ENCODE measurements at places on chromosomes 13 and 19.

GRCh38 chr19:18520848-18521691, 800 bp downstream of the ELL start:
- no peak for DNase-seq

DNA sequence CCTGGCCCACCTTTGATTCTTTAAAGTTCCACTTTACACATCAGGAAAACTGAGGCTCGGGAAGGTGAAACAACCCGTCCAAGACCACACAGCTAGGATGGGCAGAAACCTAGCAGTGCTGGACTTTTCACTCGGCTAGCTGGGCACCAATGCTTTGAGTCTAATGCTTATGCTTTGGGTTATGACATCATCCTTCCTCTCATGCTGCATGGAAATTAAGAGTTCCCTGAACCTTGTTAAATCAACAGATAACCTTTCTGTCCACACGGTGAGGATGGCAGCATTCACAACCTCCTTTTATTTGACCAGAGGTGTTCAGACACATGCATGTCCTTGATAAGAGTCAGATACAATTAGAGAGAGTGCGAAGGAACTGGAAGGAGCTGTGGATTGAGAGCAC, 138.4 kb downstream of the UQCRFS1 start:
- no peak for DNase-seq

DNA sequence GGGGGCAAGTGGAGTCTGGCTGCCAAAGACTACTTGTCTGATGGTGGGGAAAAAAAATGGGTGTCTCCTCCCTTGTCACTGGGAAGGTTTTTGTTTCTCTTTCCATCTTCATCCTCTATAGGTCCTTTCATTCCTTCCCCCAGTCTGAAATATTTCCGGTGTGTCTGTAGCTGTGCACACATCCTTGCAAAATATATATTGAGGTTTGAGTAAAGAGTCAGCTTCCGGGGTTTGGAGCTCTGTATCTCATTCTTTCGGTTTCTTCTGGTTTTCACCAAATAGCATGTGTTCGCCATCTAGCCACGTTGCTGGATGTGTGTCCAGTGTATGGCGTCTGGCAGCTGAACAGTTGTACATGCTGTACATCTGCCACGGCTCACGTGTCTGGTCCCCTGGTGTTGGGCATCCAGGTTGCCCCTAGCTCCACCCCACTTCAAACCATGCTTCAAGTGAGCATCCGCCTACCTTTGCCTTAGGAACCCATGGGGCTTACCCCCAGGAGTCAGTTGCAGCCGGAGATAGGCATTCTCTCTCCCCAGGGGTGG, 142.2 kb downstream of the SIPA1L3 start:
- DNase-seq, result no peak

DNA sequence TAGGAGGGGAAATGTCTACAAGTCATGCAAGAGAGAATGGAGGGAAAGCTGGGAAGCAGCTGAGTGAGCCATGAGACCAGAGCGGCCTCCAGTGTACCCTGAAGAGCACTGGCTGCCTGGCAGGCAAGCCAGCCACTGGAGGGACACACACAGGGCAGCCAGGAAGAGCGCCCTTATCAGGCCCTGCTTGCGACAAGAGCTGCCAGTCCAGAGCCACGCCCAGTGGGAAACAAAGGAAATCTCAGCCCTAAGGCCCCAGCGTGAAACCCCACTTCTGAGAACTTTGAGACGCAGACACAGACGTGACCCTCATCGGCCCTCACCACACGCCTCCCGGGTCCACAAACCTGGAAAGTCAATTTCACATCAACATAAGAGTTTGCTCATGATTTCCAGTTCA, 105.0 kb downstream of the STK24 start:
- peak; percentile 63 for DNase-seq

GRCh38 chr19:23541991-23542390, 145.0 kb downstream of the ZNF675 start:
- no peak for DNase-seq

- DNase-seq, result no peak
Observed at GRCh38 chr19:28718909-28719308, 494.0 kb downstream of the UQCRFS1 start.
